KBM-7 (cell line): ENCODE measurements at places on chromosomes 2 and 18.
A peak's percentile ranks its signal among the peaks of the same experiment; 100 is the strongest.

DNA sequence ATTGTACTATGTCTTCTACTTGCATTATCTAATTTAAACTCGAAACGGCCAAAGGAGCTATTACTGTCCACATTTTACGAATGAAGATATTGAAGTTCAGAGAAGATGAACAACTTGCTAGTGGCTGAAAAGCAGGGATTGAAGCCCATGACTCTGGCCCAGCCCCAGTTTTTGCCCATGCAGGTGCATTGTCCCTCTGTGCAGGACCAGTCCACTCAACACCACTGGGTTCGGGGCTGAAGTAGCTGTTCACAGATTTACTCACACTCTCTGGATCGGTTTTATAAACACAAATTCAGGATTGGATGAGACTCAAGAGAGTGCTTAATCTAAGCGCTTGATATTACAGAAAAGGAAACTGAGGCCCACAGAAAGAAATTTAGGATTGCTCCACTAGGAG, 1.4 kb upstream of the IHH start:
- DNase-seq = no peak

- no peak for DNase-seq
These were observed 134.0 kb upstream of the CCDC68 start for GRCh38 chr18:55093295-55093694.

- no peak for DNase-seq
These were observed 154.1 kb upstream of the HS6ST1 start for GRCh38 chr2:128472789-128473174.

DNA sequence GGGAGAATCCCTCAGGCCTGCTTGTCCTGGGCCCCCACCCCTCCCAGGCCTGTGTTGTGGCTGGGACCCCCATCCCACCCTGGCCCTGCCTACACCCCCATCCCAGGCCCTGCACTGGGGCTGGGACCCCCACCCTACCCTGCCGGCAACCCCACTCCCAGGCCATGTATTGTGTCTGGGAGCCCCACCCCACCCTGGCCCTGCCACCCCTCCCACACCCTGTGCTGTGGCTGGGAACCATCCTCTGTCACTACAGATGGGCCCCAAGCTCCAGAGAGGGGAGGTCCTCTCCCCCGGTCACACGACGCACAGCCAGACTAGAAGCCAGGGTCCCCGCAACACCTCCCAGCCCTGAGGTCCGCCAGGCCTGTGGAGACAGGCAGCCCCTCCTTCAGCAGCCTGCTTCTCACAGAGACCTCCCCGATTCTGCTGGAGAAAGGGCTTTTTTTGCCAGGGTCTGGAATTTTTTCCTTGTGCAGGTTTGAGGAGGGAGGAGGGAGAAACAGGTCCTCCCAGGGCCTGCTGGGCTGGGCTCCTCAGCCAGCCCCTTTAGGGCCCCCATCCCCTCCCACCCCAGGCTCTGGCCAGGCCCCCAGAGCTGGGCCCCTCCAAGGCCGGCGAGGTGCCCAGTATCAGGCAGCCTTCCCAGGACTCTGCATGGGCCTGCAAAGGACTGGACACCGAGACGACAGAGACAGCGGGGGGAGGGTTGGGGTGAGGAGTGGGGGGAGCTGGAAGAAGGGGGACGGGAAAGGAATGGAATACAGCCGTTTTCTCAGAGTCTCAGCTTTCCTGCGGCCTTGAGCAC, 28.0 kb downstream of the KIF1A start:
- no peak for DNase-seq

DNA sequence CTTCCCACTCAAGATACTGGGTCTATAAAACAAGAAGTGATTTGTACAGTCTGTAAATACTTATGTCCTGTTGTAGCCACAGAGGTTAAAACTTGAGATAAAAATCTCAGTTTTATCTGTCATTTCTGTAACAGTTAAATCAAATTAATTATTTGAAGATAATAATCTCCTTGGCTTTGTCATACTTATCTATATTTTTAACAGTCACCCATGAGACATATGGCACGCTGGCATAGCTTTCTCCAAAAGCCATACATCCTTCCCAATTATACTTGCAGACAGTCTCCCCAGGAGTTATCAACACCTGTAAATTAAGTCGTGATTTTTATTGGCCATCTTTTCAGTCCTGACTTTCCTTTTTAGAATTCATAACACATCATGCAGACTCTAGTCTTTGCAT, 68.9 kb upstream of the UNC80 start:
- DNase-seq = no peak

DNA sequence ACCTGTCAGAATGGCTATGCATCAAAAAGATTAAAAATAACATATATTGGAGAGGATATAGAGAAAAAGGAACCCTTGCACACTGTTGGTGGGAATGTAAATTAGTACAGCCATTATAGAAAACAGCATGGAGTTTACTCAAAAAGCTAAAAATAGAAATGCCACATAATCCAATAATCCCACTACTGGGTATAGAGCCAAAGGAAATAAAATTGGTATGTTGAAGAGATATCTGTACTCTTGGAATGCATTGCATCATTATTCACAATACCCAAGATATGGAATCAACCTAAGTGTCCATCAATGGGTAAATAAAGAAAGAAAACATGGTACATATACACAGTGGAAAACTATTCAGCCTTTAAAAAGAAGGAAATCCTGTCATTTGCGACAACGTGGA, 77.2 kb downstream of the C1D start:
- no peak for DNase-seq

- DNase-seq = no peak
These were observed 4.7 kb upstream of the CDK5R2 start for GRCh38 chr2:218954541-218955300.

GRCh38 chr18:44958455-44958854, 277.8 kb downstream of the SETBP1 start:
- DNase-seq = no peak

GRCh38 chr2:107402330-107402729, 424.4 kb upstream of the RGPD4 start:
- DNase-seq = peak; percentile 5

- no peak for DNase-seq
These were observed 204.2 kb downstream of the BABAM2 start for GRCh38 chr2:28094739-28095138.

DNA sequence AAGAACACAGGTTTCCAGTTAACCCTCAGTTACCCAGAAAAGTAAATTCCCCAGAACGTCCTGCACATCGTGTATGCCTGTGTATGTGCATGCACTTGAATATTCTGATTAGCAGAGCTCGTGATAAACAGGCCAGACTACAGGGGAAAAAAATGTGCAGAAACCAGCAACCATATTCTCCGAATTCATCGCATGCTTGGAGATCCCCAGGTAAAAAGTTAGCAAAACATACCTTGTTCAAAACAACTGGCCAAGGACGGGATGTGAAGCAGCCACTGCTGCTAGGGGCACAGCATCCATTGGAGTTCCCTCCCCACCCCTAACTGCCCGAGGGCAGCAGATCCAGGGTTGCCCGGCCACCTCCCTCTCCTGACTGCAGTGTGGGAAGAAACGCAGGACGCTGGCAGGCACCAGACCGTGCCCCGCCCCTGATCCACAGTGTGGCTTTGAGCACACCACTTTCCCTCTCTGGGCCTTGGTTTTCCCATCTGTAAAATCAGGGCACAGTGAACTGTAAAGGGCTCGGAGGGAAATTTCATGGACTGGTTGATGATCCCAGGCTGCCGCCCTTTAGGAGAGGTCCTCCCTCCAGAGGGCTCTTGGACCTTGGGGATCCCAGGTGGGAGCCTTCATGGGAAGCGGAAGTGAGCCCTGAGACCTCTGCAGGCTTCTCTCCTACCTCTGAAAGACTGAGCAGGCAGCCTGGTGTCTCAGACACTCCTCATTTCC, 11.9 kb upstream of the ARID5A start:
- no peak for DNase-seq

DNA sequence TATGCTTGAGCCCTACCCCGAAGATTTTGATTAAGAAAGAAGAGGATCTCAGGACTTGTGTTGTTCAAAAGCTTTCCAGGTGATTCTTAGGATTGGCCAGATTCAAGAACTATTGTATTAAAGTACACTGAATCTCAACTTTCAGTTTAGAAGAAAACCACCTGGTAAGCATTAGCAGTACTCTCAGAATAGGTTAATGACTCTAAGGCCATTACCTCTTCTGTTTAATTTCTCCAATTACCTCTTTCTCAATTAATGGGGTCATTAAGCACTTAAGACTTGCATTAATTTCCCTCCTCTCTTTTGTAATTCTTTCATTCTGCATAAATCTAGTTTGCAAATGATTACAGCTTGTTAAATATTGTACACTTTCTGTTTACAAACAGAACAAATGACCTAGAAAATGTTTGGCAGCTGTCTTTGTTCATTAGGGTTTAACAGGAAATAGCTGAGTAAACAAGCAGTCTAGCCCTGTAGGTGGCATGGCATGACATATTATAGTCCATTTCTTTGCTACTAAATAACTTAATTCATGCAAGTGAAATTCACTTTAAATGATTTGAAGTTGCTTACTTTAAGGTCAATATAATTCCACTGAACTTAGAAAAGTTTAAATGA, 20.4 kb upstream of the TDRD15 start:
- DNase-seq = no peak

DNA sequence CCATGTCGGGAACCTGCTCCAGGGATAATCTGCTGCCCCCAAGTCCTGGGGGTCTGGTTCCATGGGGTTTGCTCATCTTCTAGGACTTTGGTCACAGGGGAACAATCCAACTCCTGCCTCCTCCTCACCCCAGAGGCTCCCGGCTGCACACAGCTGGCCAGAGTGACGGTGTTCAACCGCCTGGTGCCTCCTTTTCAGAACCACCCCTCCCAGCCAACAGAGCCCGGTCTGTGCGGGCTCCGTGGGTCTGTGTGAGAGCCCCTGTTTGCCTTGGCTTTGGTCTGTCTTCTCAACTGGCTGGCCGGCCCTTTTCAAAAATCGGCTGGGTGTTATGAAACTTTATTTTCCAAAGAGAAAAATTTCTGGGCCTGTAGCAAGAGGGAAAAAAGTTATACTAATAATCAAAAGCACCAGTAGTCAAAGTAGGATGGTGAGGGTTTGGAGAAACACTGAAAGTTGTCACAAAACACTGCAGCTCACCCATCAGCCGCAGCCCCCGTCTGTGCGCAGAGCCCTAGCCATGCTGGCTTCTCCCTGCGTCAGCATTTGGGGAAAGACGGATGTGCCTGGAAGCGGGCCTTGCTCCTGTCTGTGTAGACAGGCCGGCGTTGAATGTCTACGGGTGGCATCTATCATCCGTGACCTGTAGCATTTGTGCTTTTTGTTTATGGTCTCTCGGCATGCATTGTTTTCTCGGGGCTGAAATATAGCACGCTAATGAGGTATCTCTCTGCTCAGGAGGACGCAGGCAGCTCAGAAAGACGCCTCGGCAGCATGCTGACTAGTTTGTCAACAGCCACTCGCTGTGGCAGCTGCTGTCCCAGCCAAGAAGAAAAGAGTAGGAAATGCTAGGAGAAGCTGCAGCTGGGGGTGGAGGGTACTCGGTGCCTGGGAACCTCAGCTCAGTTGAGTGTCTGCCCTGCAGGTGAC, 138.6 kb downstream of the GLI2 start:
- DNase-seq = no peak

- no peak for DNase-seq
These were observed 27.4 kb upstream of the VRK2 start for GRCh38 chr2:58019229-58019628.

DNA sequence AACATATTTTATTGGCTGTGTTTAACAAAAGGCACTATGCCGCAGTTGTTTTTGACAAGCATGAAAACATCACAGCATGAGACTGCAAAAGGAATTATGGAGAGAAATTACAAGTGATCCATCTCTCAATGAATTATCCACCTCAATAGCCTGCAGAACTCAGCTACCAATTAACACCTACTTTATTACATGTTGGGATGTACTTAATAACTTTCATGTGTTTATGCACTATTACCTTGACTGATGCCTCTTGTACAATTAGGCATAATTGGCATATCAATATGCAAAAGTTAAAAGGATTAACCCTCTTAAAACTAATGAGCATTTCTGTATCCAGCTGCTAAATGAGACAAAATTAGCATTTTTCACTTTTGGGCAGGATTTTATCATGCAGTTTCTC, 27.8 kb downstream of the ARHGAP15 start:
- no peak for DNase-seq

GRCh38 chr18:60235164-60235563, 137.4 kb downstream of the MC4R start:
- no peak for DNase-seq

DNA sequence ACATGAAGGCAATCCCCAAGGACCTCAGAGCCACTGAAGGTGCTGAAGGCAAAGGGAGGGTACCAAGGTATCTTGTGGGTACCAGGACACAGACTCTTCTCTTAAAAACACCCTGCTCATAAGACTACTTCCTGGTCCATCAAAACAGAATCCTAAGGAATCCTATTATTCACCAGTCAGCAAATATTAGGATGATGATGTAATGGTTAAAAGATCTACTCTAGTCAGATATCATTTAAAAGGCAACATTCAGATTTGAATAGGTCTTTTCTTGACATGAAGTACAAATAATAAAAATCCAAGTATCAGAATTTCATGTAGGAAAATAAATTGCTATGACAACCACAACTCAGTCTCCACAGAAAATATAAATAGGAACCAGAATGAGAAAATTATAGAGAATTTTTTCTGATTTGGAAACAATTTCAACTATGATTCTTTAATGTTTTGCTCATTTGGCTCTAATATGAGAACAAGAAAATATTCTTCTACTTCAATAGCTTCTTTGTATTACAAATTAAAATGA, 77.8 kb upstream of the ZNF397 start:
- no peak for DNase-seq

- DNase-seq = no peak
These were observed 20.6 kb downstream of the EFR3B start for GRCh38 chr2:25062511-25062917.

- DNase-seq = no peak
These were observed 109.1 kb downstream of the CPO start for GRCh38 chr2:207048416-207048815.

GRCh38 chr2:23589220-23589647, 204.3 kb downstream of the KLHL29 start:
- no peak for DNase-seq

DNA sequence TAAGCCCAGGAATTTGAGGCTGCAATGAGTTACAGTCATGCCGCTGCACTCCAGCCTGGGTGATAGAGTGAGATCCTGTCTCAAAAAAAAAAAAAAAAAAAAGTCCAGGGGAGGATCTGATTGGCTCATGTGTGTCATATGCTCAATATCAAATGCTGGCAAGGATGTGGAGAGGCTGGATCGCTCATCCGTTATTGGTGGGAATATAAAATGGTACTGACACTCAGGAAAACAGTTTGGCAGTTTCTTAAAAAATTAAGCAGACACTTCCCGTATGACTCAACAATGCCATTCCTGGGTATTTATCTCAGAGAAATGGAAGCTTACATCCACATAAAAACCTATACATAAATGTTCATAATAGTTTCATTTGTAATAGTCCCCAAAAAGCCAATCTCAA, 68.9 kb downstream of the MEX3C start:
- no peak for DNase-seq

DNA sequence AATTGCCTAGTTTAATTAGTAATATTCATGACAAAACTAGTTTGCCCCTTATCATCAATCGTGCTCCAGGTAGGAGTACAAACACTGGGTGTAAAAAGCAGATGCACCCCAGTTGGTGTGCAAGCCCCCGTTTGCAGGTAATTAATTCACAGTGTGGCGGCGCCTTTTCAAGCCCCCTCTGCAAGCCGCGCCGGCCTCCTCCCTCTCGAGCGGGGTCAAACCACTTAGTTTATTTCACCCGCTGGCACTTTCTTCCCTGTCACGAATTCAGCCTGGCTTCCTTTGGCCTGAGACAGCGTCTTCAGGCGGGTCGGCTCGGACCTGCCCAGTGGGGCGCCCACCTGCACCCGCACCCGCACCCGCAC, 64.7 kb upstream of the MAPRE2 start:
- no peak for DNase-seq

GRCh38 chr2:24577481-24577880, 86.4 kb downstream of the NCOA1 start:
- peak; percentile 36 for DNase-seq

GRCh38 chr18:36381075-36381474, 83.6 kb downstream of the FHOD3 start:
- DNase-seq = no peak
